ENCODE measurements at places on chromosomes 11 and 22.
A peak's percentile ranks its signal among the peaks of the same experiment; 100 is the strongest.

DNA sequence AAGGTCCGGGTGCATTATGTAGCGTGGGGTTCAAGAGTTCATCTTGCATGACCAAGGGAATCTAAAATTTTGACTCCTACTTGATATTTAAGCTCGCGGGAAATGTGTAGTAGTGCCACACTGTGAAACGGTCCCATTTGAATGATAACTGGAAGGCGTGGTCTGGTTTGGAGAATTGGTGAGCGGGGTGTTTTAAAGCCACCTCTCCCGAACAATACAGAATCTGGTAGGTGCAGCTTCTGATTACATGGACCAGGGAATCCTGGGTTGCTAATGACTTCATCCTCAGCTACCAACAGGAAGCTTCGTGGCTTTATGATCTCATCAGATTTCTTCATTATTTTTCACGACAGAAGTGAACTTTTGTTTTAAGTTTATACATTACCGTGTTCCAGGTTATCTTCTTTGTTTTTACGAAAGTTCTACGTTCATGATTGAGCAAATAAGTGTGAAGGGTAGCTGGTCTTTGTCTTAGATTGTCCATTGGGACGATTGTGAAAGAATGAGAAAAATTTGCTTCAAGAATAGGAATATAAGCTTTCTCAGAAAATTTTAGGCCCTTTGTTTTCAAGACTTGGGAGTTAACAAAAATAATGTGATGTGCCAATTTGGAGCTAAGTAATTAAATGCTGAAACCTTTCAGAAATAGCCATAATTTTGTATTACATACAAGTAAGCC lies 1.7 kb downstream of the QSER1 start:
- DNase-seq = peak; percentile 13

- DNase-seq = no peak
Measured at GRCh38 chr11:1906181-1906580, 13.3 kb upstream of the TNNT3 start.

- no peak for DNase-seq
Measured at GRCh38 chr11:70020336-70021214, 57.5 kb upstream of the ANO1 start.

GRCh38 chr11:118921121-118921928 lies 4.4 kb downstream of the BCL9L start:
- DNase-seq = no peak

DNA sequence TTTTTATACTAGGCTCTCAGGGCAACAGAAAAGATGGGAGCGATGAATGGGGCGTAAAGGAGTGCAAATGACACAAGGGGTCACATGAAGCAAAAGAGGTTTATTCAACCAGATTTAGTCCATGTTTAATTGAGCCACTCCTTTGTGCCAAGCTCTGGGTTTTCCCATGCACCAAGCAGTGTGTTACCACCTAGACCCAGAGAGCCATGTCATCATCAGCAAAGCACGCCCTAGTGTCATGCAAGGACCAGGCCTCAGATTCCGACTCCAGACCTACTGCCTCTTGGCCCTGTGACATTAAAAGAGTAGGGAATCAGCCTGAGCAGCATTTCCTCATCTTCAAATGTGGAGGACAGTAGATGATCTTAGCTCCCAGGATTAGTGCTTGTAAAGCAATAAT lies 1.1 kb upstream of the IGLL5 start:
- DNase-seq = no peak
